ENCODE measurements at places on chromosomes 12 and 14.
A peak's percentile ranks its signal among the peaks of the same experiment; 100 is the strongest.

DNA sequence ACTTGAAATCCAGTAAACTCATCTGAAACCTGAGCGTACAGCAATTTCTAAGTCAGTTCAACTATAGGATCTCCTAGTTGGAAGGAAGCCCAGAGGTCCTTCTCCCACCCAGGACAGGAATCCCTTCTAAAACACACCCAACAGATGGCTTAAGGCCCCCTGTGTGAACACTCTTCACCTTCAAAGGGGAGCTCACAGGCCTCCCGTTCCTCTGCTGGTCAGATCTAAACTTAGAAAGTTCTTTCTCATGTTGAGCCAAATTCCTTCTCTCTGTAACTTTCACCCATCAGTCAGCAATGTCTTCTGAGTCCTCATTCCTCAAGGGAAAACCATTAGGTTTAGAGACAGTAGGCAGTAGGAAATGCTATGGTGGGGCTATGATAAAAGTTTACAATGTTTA lies 355.2 kb downstream of the PCNX1 start:
- H3K36me3 ChIP-seq, result no peaks in the 10 kb centered on the region
- no peak overlapping the region for H3K27ac ChIP-seq
- H3K27me3 ChIP-seq, result 0 out of 2 replicates have a peak, but pooled peaks cover 2% of the 10 kb centered on the region
- no peak for DNase-seq
- no peak overlapping the region for H3K4me3 ChIP-seq

DNA sequence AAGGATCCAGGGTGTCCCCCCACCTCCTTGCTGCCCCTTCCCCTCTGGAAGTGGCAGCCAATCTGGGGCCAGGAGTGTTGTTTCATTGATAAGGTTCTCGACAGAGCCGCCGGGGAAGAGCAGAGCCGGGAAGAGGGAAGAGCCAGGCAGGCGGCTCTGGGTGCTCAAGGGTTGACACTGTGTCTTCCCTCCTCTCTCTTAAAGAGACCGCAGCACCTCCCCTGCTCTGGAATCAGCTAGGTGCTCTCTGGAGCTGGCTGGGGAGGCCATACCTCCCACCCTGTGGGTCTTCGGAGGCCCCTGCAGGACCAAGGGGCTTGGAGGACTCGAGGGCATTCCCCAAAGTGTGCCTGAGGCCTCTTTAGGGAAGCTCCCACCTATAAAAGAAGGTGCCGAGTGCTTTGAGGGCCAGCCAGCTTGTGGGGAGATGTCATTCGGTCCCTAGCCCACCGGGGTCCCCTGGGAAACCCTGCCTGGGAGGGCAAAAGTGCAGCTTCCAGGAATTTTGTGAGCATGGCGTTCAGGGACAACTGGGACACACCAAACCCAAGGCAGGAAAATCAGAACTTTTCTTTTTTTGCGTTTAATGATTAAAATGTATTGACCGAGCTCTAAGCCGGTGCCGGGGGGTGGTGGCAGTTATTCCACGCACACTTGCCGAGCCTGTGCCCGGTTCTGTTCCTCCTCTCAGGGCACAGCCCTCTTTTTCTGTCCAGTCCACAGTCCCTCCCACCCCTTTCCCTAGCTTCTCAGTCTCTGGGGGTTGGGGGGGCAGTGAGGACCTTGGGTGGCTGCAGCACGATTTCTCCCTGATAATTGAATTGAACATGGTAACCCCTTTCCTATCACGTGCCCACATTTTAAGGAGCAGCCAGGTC lies 3.0 kb downstream of the SETD1B start:
- no peak for DNase-seq
- no peaks in the 10 kb centered on the region for H3K27me3 ChIP-seq
- H3K27ac ChIP-seq, result no peak overlapping the region

- no peaks in the 10 kb centered on the region for H3K4me1 ChIP-seq
- H3K4me3 ChIP-seq, result no peak overlapping the region
- H3K27me3 ChIP-seq, result no peaks in the 10 kb centered on the region
- no peaks in the 10 kb centered on the region for H3K36me3 ChIP-seq
- no peak for DNase-seq
Observed at GRCh38 chr12:30046376-30046775, 262.6 kb upstream of the TMTC1 start.

DNA sequence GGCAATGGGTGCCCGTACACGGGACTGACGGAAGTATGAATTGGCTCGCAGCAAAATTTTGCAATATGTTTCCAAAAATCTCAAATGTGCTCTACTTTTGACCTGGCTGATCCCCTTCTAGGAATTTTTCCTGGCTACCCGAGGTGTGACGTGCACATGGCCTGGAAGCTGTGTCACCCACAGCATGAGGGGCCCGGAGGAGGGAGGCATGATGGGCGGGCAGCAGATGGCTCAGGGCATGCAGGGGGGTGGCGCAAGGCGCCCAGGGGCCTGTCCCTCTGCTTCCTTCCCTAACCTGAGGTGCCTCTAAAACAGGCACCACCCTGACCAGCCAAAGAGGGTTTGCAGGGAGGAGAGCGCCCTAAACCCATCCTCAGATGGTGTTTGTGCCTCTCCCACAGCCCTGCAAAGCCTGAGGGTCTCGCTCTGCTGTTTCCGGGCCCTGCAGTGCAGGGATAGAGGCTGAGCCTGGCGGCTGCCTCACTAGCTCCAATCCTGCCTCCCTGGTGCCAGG lies 6.7 kb downstream of the GPR132 start:
- H3K4me3 ChIP-seq, result no peak overlapping the region
- H3K27ac ChIP-seq, result no peak overlapping the region
- no peaks in the 10 kb centered on the region for H3K36me3 ChIP-seq
- DNase-seq, result no peak
- H3K27me3 ChIP-seq, result no peaks in the 10 kb centered on the region

GRCh38 chr12:109016016-109016415 lies 4.9 kb downstream of the SVOP start:
- no peaks in the 10 kb centered on the region for H3K27me3 ChIP-seq
- no peak overlapping the region for H3K4me3 ChIP-seq
- no peak overlapping the region for H3K27ac ChIP-seq
- H3K4me1 ChIP-seq, result 0 out of 2 replicates have a peak, but pooled peaks cover 3% of the 10 kb centered on the region
- no peak for DNase-seq

- H3K36me3 ChIP-seq, result no peaks in the 10 kb centered on the region
- H3K4me3 ChIP-seq, result no peak overlapping the region
- peaks cover 15% of the 10 kb centered on the region for H3K4me1 ChIP-seq
Observed at GRCh38 chr12:121144416-121144914, 11.8 kb downstream of the P2RX7 start.

DNA sequence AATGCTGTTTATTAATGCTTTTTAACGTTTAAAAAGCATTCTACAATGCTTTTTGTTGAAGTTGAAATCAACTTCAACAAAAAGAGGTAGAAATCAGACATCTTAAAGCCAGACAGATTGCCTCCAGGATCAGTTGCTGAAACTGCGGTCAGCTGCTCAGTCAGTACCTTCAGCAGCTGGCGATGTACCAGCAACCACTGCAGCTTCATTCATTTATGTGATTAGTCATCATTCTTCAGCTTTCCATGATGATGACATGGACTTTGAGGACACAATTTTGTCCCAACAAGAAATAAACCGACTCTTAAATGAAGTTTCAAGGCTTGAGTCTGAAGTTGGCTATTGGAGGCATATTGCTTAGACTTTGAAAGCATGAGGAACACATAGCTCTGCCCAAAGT lies 31.5 kb upstream of the NUAK1 start:
- H3K36me3 ChIP-seq, result no peaks in the 10 kb centered on the region
- H3K27me3 ChIP-seq, result no peaks in the 10 kb centered on the region
- no peak for DNase-seq
- no peak overlapping the region for H3K27ac ChIP-seq

GRCh38 chr14:71497645-71498086 lies 434.6 kb upstream of the RGS6 start:
- no peak for DNase-seq
- H3K4me1 ChIP-seq, result peaks cover 13% of the 10 kb centered on the region
- no peak overlapping the region for H3K4me3 ChIP-seq
- H3K27me3 ChIP-seq, result no peaks in the 10 kb centered on the region

GRCh38 chr14:70652871-70653270 lies 11.2 kb downstream of the TTC9 start:
- no peak overlapping the region for H3K27ac ChIP-seq
- no peak overlapping the region for H3K4me3 ChIP-seq

- H3K36me3 ChIP-seq, result peaks cover 46% of the 10 kb centered on the region
- H3K27ac ChIP-seq, result no peak overlapping the region
- H3K4me1 ChIP-seq, result peaks cover 33% of the 10 kb centered on the region
- H3K27me3 ChIP-seq, result no peaks in the 10 kb centered on the region
- no peak overlapping the region for H3K4me3 ChIP-seq
Observed at GRCh38 chr14:102907303-102907844, 15.1 kb upstream of the AMN start.

- no peaks in the 10 kb centered on the region for H3K4me1 ChIP-seq
- no peaks in the 10 kb centered on the region for H3K36me3 ChIP-seq
- no peak for DNase-seq
- no peak overlapping the region for H3K4me3 ChIP-seq
Observed at GRCh38 chr12:111074559-111074958, 154.2 kb upstream of the MYL2 start.

- H3K27ac ChIP-seq, result no peak overlapping the region
- H3K36me3 ChIP-seq, result no peaks in the 10 kb centered on the region
- H3K27me3 ChIP-seq, result no peaks in the 10 kb centered on the region
- DNase-seq, result peak; percentile 48
- no peaks in the 10 kb centered on the region for H3K4me1 ChIP-seq
Observed at GRCh38 chr12:132279184-132279889, 50.1 kb downstream of the GALNT9 start.

- no peaks in the 10 kb centered on the region for H3K4me1 ChIP-seq
- H3K4me3 ChIP-seq, result no peak overlapping the region
- no peak for DNase-seq
- H3K27me3 ChIP-seq, result no peaks in the 10 kb centered on the region
- H3K36me3 ChIP-seq, result no peaks in the 10 kb centered on the region
Observed at GRCh38 chr12:86801439-86801838, 545.2 kb upstream of the MGAT4C start.
